ENCODE measurements at places on chromosomes 16 and 17.

GRCh38 chr16:48536614-48537200 lies 73.3 kb downstream of the N4BP1 start:
- no peak for DNase-seq

GRCh38 chr16:875182-876040 lies 74.9 kb upstream of the GNG13 start:
- DNase-seq, result no peak

DNA sequence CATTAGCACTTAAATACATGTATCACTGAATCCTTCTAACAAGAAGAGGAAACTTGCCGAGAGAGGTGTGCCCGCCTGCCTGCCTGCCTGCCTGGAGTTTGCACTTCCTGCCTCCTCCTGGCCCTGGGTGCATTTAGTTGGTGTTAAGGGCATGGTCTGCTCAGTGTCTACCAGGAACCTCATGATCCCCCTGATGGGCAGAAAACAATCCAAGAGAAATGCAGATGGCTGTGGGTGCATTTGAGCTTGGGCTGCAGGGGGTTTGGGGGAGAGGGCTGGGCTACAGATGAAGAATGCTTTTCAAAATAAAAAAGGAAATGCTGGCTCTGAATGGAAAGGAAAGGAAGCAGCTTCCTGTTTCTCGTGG lies 10.1 kb downstream of the KSR1 start:
- DNase-seq, result no peak

- no peak for DNase-seq
These were observed 79.5 kb upstream of the FOXF1 start for GRCh38 chr16:86430814-86431213.

DNA sequence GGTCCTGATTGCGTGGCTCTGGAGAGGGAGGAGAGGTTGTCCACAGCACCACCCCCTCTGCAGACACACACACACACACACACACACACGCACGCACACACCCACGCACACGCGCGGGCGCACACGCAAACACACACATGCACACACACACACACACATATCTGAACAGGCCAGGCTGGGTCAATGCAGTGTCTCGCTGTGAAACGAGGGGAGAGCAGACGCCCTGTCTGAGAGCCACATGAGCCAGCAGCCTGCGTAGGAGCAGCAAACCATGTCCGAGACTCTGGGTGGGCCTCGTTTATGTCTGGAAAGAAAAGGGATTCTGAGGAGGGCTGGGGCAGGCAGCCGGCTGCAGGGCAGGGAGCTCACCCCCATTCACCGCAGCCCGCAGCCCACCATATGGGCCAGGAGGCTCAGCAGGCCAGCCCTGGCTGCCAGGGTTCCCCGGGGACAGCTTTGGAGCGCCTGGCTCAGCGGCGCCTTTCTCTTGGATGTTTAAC lies 93.3 kb upstream of the TNRC6C start:
- no peak for DNase-seq
